ENCODE measurements at places on chromosomes 5 and 9. TPM values are rescaled to one million over a fixed set of nuclear protein-coding genes. Genes with fewer than 3 reads are reported as not detected.

DNA sequence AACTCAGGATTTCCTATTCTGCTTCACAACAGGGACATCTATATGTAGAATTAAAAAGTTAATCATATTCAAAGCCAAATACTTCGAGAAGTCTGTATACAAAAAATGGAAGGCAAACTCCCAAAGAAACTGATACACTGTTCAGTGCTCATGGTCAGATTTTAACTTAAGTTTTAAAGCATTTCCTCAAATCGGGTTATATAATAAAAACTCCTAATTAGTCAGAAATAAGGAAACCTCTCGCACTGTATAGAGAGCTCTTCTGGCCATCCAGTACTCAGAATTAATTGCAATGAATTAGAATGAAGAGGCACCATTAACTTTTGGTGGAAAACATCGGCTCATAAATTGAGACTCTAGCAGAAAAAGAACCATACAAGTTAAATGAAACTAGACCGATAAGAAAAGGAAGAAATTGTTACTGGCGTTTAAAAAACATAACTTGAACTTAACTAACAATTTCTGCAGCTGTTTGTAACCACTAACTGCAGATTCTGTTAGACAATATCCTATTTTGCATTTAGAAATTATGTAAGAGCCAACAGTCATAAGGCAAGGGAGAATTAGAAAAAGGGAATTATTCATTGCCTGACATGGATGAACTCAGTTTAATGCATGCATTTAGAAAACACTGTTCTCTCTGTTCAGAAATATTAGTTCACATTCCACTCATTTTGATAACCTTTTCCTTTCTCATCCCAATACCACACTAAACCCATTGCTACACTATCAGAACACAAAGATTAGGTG lies 96.6 kb downstream of the FNBP1 start:
- H3K4me1 ChIP-seq = peaks cover 35% of the 10 kb centered on the region
- no peak for DNase-seq
- H3K27me3 ChIP-seq = no peaks in the 10 kb centered on the region
- H3K4me3 ChIP-seq = peak overlapping the region; percentile 45
- peak overlapping the region; percentile 78 for H3K27ac ChIP-seq
- H3K36me3 ChIP-seq = peaks cover 49% of the 10 kb centered on the region

Gene NUP155
- 24.0 TPM for total RNA-seq

Gene NRG2
- not detected for total RNA-seq

GRCh38 chr5:17174965-17175364 lies 42.5 kb upstream of the BASP1 start:
- DNase-seq = no peak
- H3K27ac ChIP-seq = no peak overlapping the region
- H3K27me3 ChIP-seq = no peaks in the 10 kb centered on the region
- H3K36me3 ChIP-seq = no peaks in the 10 kb centered on the region
- no peaks in the 10 kb centered on the region for H3K4me1 ChIP-seq

Gene KLHL3
- total RNA-seq = 24.4 TPM

Gene PCDHB5
- total RNA-seq = not detected

GRCh38 chr5:111680737-111681413 lies 76.1 kb downstream of the NREP start:
- no peaks in the 10 kb centered on the region for H3K4me1 ChIP-seq
- H3K4me3 ChIP-seq = no peak overlapping the region
- no peak overlapping the region for H3K27ac ChIP-seq
- no peak for DNase-seq
- H3K27me3 ChIP-seq = no peaks in the 10 kb centered on the region

Gene TRPM3
- not detected for total RNA-seq

GRCh38 chr5:144484124-144484897 lies 313.6 kb downstream of the KCTD16 start:
- no peaks in the 10 kb centered on the region for H3K27me3 ChIP-seq
- H3K4me1 ChIP-seq = no peaks in the 10 kb centered on the region
- no peaks in the 10 kb centered on the region for H3K36me3 ChIP-seq
- no peak for DNase-seq

DNA sequence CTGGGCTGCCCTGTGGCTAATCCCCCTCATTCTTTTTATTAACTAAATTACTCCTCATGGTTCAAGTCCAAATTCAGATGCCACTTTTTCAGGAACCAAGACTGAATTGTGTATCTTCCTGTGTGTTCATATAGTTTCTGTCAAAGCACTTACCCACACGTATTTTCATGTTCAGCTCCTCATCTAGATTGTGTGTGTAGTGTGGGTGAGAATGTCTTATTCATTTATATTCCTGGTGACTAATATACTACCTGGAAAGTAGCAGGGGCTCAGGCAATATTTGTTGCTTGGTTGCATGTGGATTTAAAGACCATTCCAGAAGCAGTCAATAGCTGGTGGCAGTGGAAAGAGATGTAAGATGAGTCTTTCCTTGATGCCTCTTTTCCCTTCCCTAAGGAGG lies 48.5 kb upstream of the SRP19 start:
- H3K4me1 ChIP-seq = no peaks in the 10 kb centered on the region
- H3K36me3 ChIP-seq = peaks cover 21% of the 10 kb centered on the region
- DNase-seq = no peak
- no peak overlapping the region for H3K27ac ChIP-seq
- no peaks in the 10 kb centered on the region for H3K27me3 ChIP-seq
- H3K4me3 ChIP-seq = no peak overlapping the region

DNA sequence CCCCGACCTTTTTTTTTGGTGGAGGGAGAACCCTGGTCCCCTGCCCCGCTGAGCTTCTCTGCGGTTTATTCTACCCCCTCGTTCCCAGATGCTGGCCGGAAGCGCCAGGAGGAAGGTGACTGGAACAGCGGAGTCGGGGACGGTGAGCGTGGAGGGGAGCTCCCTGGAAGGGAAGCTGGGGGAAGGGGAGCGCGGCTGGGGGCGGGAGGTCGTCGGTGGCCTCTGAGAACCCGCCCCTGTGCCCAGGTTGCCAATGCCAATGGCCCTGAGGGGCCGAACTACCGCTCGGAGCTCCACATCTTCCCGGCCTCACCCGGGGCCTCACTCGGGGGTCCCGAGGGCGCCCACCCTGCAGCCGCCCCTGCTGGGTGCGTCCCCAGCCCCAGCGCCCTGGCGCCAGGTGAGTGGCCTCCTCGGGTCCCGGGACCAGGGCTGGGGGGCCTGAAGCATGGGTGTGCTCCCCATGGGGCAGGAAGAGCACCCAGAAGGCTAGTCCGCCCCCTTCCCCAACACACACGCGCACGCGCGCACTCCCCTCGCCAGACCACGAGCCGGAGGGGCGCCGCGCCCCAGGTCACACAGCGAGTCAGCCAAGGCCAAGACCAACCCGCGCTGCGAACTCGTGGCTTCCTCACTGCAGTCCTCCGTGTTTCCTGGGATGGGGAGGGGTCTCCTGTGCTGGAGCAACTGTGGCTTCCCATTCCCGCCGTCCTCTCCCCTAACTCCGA lies 10.6 kb downstream of the MYOZ3 start:
- peaks cover 16% of the 10 kb centered on the region for H3K4me1 ChIP-seq
- no peak overlapping the region for H3K27ac ChIP-seq
- H3K27me3 ChIP-seq = peaks cover 18% of the 10 kb centered on the region

Gene STC2
- not detected for total RNA-seq

Gene CDH9
- total RNA-seq = not detected

- no peak for DNase-seq
- no peak overlapping the region for H3K4me3 ChIP-seq
- H3K27ac ChIP-seq = no peak overlapping the region
- H3K4me1 ChIP-seq = no peaks in the 10 kb centered on the region
- no peaks in the 10 kb centered on the region for H3K36me3 ChIP-seq
- H3K27me3 ChIP-seq = no peaks in the 10 kb centered on the region
These were observed 159.4 kb downstream of the RASEF start for GRCh38 chr9:82903503-82903902.

DNA sequence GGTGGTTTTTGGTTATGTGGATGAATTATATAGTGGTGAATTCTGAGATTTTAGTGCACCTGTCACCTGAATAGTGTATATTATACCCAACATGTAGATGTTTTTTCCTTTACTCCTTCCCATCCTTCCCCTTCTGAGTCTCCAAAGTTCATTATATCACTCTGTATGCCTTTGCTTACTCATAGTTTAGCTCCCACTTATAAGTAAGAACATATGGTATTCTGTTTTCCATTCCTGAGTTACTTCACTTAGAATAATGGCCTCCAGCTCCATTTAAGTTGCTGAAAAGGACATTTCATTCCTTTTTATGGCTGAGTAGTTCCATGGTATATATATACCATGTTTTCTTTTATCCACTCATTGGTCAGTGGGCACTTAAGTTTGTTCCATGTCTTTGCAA lies 161.6 kb upstream of the CD180 start:
- H3K4me3 ChIP-seq = no peak overlapping the region
- H3K36me3 ChIP-seq = no peaks in the 10 kb centered on the region
- no peak overlapping the region for H3K27ac ChIP-seq
- H3K4me1 ChIP-seq = no peaks in the 10 kb centered on the region
- DNase-seq = no peak

Gene FBXW11
- total RNA-seq = 40.7 TPM

Gene SMU1
- 22.7 TPM for total RNA-seq

Gene HAND1
- total RNA-seq = not detected

GRCh38 chr5:39191216-39191615 lies 28.1 kb downstream of the FYB1 start:
- H3K27me3 ChIP-seq = no peaks in the 10 kb centered on the region
- DNase-seq = peak; percentile 67
- H3K27ac ChIP-seq = peak overlapping the region; percentile 84
- H3K36me3 ChIP-seq = peaks cover 19% of the 10 kb centered on the region

Gene HNRNPH1
- total RNA-seq = 2,049 TPM

Gene ZDHHC21
- total RNA-seq = 6.0 TPM

Gene TGFBI
- 3.7 TPM for total RNA-seq
